ENCODE measurements at places on chromosomes 6 and 20. TPM values are rescaled to one million over a fixed set of nuclear protein-coding genes. Genes with fewer than 3 reads are reported as not detected.

Gene DDX43
- total RNA-seq = not detected

Gene DDAH2
- 32.5 TPM for total RNA-seq

Gene B3GALT4
- 0.56 TPM for total RNA-seq

Gene NT5E
- total RNA-seq = 33.2 TPM

Gene PRSS16
- 3.2 TPM for total RNA-seq

Gene EDN3
- total RNA-seq = 3.0 TPM

Gene SPATA25
- total RNA-seq = 0.53 TPM

Gene PRR18
- total RNA-seq = 0.06 TPM

Gene SIGLEC1
- 0.01 TPM for total RNA-seq

Gene OR2H1
- total RNA-seq = not detected

Gene CST5
- not detected for total RNA-seq

Gene ZBTB46
- total RNA-seq = 0.82 TPM

Gene C6orf52
- 1.6 TPM for total RNA-seq

Gene SHLD1
- total RNA-seq = 6.8 TPM

Gene TMEM217
- 0.53 TPM for total RNA-seq

Gene NRSN2
- 62.1 TPM for total RNA-seq

Gene TNXB
- total RNA-seq = 0.41 TPM

Gene KCNG1
- total RNA-seq = 25.0 TPM
